G401 (cell line): ENCODE measurements at places on chromosomes 11 and 22. TPM values are rescaled to one million over a fixed set of nuclear protein-coding genes. Genes with fewer than 3 reads are reported as not detected.

Gene TAF6L
- 38.3 and 55.0 TPM in 2 replicates for total RNA-seq

- DNase-seq = peak; percentile 64
Measured at GRCh38 chr22:39522567-39523300, 2.4 kb downstream of the ATF4 start.

GRCh38 chr11:121163658-121164308, 62.7 kb downstream of the TECTA start:
- no peak for DNase-seq

DNA sequence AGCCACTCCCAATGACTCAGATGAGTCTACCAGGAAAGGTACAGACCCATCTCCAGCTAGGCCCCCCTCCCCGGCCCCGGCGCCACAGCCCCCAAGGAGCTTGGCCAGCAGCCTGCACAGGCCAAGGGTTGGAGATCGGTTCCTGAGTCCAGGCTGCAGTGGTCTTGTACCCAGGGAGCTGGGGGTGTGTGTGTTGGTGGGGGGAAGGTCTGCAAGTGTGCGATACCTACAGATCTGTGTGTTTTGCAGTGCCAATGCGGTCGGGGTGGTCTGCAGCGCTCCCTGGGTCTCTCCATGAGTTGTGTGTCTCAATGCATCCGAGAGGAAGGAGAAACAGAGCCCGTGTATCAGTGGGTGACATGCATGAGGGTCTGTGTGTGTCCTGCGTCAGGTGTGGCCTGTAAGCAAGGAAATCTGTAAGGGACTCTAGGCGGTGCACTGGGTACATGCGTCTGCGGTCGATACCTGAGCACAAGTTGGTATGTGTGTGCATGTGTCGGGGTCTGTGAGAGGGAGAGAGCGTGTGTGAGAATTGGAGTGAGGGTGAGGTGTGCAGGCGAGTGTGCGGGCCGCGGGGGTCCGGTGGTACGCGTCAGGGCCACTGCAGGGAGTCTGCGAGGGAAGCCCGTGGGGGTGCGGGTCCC, 645 bp downstream of the CDC42BPG start:
- DNase-seq = peak; percentile 60

Gene IL10RA
- not detected in 2 replicates for total RNA-seq

DNA sequence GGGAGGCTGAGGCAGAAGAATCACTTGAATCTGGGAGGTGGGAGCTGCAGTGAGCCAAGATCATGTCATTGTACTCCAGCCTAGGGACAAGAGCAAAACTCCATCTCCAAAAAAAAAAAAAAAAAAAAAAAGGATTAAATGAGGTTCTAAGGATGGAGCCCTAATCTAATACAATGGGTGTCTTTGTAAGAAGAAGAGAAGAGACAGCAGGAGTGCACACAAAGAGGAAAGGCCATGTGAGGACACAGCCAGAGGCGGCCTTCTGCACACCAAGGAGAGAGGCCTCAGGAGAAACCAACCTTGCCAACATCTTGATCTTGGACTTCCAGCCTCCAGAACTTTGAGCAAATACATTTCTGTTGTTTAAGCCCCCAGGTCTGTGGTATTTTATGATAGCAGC, 66.6 kb upstream of the CECR2 start:
- DNase-seq = no peak

GRCh38 chr11:10222399-10222798, 71.6 kb downstream of the SBF2 start:
- DNase-seq = no peak

- DNase-seq = no peak
Measured at GRCh38 chr11:45296075-45296474, 9.9 kb upstream of the SYT13 start.

Gene RIMBP3B
- total RNA-seq = 0.25 and 0.34 TPM in 2 replicates

Gene CD3E
- total RNA-seq = not detected in 2 replicates

GRCh38 chr22:25564320-25564978, at the start of gene GRK3:
GRK3 (plus strand) TSS chr22:25564675; CDS start chr22:25565041, 366 bp downstream.
- peak; percentile 69 for DNase-seq

- peak; percentile 65 for DNase-seq
Measured at GRCh38 chr22:47155131-47155885, 392.9 kb downstream of the TBC1D22A start.

DNA sequence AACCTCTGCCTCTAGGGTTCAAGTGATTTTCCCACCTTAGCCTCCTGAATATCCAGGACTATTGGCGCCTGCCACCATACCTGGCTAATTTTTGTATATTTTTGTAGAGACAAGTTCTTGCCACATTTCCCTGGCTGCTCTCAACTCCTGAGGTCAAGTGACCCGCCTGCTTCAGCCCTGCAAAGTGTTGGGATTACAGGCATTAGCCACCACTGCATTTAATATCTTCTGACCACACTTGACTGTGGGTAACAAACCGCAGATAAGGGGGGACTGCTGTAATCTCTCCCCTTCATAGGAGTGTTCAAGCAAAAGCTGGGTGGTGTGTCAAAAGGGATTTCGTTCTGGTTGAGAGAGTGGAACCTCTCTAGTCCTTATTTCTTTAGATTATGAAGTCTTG, 53.4 kb downstream of the GRAMD1B start:
- no peak for DNase-seq

DNA sequence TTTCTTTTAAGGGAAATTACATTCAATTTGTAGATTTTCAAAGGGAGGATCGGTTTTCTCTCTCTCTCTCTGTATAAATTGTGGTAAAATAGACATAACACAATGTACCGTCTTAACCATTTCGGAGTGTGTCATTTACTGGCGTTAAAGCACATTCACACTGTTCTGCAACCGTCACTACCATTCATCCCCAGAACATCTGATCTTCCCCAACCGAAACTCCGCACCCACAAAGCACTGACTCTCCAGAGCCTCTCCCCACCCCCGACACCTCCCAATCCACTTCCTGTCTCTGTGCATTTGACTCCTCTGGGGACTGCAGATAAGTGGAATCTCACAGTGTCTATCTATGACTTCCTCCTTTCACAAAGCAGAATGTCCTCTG, 15.9 kb upstream of the GRAMD4 start:
- no peak for DNase-seq

GRCh38 chr11:130441719-130442118, 6.7 kb upstream of the ADAMTS15 start:
- no peak for DNase-seq

Gene MS4A15
- not detected in 2 replicates for total RNA-seq

Gene SUSD2
- total RNA-seq = not detected in 2 replicates

Gene SCGB2A2
- not detected in 2 replicates for total RNA-seq

- no peak for DNase-seq
Measured at GRCh38 chr11:87405843-87406242, 368.1 kb downstream of the TMEM135 start.
